ENCODE measurements at places on chromosomes 16 and 17. TPM values are rescaled to one million over a fixed set of nuclear protein-coding genes. Genes with fewer than 3 reads are reported as not detected.
A peak's percentile ranks its signal among the peaks of the same experiment; 100 is the strongest.

DNA sequence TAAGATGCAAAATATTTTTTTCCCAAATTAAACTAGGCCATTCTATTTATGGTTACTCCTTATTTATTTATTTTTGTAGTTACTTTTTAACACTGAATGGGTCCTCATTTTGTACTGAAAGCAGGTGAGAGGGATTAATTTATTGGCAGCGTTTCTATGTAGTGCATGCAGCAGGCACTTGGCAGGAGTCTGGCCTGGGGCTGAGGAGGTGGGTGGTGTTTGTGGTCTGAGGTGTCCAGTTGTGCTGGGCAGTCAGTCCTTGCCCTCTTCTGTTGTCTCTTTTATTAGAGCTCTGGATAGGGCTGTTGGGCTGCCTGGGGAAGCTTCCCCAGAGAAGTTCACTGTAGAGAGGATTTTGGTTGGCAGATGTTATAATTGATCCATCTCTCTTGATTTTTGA is 12.7 kb downstream of the SEC14L1 start:
- no peak for DNase-seq
- H3K4me1 ChIP-seq = peaks cover 58% of the 10 kb centered on the region
- H3K4me3 ChIP-seq = no peak overlapping the region

DNA sequence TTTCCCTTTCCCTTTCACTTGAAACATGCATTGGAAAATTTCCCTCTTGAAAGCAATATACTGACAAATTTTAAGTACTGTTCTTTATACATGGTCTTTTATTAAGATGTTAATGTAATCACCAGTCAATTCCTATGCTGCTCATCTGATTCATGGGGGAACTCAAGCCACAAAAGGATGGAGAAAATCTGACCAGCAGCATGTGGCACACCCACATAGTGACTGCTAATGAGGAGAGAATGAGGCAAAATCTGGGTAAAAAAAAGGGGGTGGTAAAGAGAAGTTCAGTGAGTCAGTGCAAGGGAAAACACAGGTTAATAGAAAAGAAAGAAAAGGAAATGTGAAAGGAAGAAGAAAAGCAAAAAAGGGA is 11.3 kb downstream of the RFFL start:
- peaks cover 10% of the 10 kb centered on the region for H3K36me3 ChIP-seq
- H3K4me1 ChIP-seq = peaks cover 44% of the 10 kb centered on the region
- H3K4me3 ChIP-seq = peak overlapping the region; percentile 46
- DNase-seq = no peak
- peak overlapping the region; percentile 88 for H3K27ac ChIP-seq
- no peaks in the 10 kb centered on the region for H3K27me3 ChIP-seq

- no peak for DNase-seq
- H3K27me3 ChIP-seq = no peaks in the 10 kb centered on the region
- no peak overlapping the region for H3K27ac ChIP-seq
- peaks cover 21% of the 10 kb centered on the region for H3K36me3 ChIP-seq
- no peak overlapping the region for H3K4me3 ChIP-seq
- H3K4me1 ChIP-seq = peaks cover 15% of the 10 kb centered on the region
Measured at GRCh38 chr16:56369202-56369601, 56.1 kb downstream of the AMFR start.

- DNase-seq = peak; percentile 74
- peak overlapping the region; percentile 50 for H3K4me3 ChIP-seq
- H3K36me3 ChIP-seq = peaks cover 8% of the 10 kb centered on the region
- peaks cover 77% of the 10 kb centered on the region for H3K4me1 ChIP-seq
Measured at GRCh38 chr17:32523017-32523680, 36.4 kb downstream of the CDK5R1 start.

DNA sequence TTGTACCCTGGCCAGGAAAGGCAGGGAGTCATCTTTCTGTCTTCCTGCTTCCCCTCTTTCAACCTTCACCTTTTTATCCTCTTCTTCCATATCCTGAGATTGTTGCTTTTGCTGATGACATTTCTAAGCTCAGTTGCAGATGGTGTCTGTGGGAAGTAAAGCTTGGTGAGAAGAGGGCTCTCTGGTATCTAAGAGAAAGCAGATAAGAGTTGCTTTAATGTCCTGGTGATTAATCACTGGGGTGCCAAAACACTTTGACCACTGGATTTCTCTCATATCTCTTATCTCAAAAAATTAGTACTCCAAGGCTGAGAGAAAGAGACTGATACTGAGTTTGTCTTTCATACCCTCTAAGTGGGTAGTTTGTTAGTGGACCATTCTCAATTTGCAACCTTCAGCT is 71.3 kb downstream of the NEUROD2 start:
- H3K27me3 ChIP-seq = no peaks in the 10 kb centered on the region
- no peak overlapping the region for H3K27ac ChIP-seq
- peaks cover 17% of the 10 kb centered on the region for H3K36me3 ChIP-seq
- peaks cover 22% of the 10 kb centered on the region for H3K4me1 ChIP-seq

GRCh38 chr17:48150597-48151001 is 43.0 kb downstream of the SNX11 start:
- no peak for DNase-seq
- no peaks in the 10 kb centered on the region for H3K4me1 ChIP-seq
- no peak overlapping the region for H3K4me3 ChIP-seq
- H3K36me3 ChIP-seq = peaks cover 23% of the 10 kb centered on the region

DNA sequence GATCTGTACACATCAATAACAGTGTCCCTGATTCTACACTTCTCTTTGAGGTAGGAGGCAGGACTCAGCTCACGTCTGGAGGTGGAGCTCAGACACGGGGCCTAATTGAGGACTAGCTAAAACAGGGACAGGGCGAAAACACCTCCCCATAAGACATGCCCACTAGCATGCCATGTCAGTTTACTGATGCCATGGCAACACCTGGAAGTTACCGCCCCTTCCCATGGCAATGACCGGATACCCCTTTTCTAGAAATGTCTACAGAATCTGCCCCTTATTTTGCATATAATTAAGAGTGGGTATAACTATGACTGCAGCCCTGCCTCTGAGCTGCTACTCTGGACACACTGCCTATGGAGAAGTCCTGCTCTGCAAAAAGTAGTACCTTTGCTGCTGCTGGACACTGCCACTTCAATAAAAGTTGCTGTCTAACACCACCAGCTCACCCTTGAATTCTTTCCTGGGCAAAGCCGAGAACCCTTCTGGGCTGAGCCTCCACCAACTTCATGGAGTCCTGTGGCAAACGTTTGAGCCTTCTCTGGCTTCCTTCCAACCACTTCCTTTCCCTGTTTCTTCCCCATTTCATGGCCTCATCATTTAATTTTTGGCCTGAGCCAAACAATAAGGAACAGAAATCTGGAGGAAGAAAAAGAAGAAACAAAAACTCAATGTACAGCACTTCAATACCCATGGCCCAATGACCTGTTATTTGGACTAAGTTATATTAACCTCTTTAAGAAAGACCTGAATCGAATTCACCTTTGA is 21.0 kb downstream of the PHB1 start:
- H3K4me3 ChIP-seq = no peak overlapping the region
- no peaks in the 10 kb centered on the region for H3K27me3 ChIP-seq
- peak overlapping the region; percentile 35 for H3K27ac ChIP-seq
- peaks cover 8% of the 10 kb centered on the region for H3K36me3 ChIP-seq
- H3K4me1 ChIP-seq = peaks cover 57% of the 10 kb centered on the region
- DNase-seq = no peak

- H3K4me3 ChIP-seq = peak overlapping the region; percentile 63
- peak overlapping the region; percentile 52 for H3K27ac ChIP-seq
- no peaks in the 10 kb centered on the region for H3K27me3 ChIP-seq
- H3K4me1 ChIP-seq = peaks cover 31% of the 10 kb centered on the region
- H3K36me3 ChIP-seq = no peaks in the 10 kb centered on the region
Measured at GRCh38 chr17:44111777-44112176, 11.7 kb downstream of the HDAC5 start.

DNA sequence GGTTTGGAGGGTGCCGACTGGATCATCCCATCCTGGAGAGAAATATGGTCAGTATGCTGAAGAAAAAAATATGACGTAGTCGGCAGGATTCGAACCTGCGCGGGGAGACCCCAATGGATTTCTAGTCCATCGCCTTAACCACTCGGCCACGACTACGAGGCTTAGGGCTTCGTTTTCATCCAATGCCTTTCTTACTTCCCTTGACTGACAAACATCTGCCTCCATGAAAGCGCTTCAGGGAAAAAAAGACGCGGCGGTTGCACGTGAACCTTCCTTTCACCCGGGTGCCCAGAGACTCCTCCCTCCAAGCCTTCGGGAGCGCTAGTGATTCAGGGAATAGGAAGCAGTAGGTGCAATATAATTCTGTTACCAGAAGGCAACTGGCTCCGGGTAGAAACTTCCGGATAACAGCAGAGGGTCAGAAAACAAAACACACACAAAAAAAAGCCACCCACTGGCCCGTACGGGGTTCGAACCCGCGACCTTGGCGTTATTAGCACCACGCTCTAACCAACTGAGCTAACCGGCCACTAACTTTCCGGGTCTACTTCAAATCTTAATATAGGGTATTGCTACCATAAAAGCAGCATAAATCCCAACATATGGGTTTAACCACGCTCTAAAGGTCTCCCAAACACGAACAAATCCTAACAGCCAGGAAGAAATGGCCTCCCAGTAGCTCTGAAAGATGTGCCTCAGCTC is 16.3 kb upstream of the AURKB start:
- peaks cover 57% of the 10 kb centered on the region for H3K36me3 ChIP-seq
- H3K27ac ChIP-seq = peak overlapping the region; percentile 70
- peaks cover 41% of the 10 kb centered on the region for H3K4me1 ChIP-seq
- no peaks in the 10 kb centered on the region for H3K27me3 ChIP-seq
- H3K4me3 ChIP-seq = peak overlapping the region; percentile 17
- DNase-seq = peak; percentile 46

DNA sequence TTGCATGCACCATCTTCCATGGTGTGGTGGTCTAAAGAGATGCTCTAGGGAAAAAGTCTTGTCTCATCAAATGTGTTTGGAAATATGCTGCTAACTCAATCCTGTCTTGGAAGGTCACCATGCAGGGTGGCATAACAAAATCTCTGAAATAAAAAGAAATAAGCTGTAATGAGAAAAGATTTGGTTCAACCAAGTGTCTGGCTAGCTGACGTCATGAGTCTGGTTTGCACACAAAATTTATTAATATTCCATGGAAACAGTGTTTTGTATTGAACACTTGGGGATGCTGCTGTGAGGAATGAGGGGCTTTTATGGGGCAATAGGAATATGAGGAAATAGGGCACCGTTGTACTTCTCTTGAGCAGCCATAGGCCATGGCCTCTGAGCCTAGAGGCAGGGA is 575.7 kb upstream of the CDH5 start:
- H3K27me3 ChIP-seq = no peaks in the 10 kb centered on the region
- DNase-seq = no peak
- no peaks in the 10 kb centered on the region for H3K4me1 ChIP-seq
- no peaks in the 10 kb centered on the region for H3K36me3 ChIP-seq

DNA sequence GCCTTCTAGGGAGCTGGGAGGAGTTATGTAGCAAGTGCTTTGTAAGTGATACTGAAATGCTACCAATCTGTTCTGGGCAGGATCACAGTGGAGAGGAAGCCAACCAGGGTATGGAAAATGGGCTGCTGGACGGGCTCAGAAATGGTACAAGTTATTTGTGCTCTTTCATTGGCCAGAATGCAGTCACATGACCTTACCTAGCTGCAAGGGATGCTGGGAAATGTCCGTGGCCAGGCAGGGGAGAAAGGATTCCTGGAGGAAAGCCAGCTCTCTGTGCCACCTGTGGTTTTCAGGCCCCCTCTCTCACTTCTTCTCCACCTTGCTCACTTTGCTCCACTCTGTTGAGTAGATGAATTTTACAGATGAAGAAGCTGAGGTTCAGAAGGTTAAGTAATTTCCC is 4.8 kb downstream of the EEF2K start:
- no peak overlapping the region for H3K4me3 ChIP-seq
- no peak overlapping the region for H3K27ac ChIP-seq
- no peaks in the 10 kb centered on the region for H3K27me3 ChIP-seq
- H3K4me1 ChIP-seq = peaks cover 37% of the 10 kb centered on the region
- no peak for DNase-seq

DNA sequence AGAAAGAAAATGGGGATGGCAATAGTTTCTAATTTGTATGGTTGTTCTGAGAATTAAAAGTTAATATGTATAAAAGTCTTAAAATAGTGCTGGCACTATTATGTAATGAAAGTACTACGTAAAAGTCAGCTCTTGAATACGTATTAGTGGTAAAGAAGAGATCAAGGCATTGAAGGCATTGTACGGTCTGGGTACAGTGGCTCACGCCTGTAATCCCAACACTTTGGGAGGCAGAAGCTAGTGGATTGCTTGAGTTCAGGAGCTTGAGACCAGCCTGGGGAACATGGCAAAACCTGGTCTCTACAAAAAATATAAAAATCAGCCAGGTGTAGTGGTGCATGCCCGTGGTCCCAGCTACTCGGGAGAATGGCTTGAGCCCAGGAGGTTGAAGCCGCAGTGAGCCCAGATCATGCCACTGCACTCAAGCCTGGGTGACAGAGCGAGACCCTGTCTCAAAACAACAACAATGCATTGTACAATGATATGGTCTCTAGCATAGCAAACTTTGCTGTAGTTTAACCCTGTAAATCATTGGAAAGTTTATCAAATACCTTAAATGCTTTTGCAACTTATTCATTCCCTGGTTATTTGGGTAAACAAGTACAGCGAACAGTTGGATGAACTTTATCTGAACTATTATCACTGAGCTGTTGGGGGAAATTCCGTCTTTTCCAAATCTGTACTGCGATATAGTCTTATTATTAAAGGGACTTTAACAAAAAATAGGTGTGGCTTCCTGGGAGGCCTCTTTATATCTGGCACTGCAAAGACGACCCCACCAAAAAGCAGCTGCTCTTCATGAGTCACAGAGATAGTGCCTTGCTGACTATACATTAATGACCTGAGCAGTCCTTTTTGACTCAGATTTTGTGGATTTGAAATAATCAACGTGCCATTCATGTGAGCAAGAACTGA is 73.6 kb downstream of the GPRC5B start:
- peaks cover 6% of the 10 kb centered on the region for H3K36me3 ChIP-seq
- no peak overlapping the region for H3K27ac ChIP-seq
- no peak for DNase-seq
- H3K27me3 ChIP-seq = peaks cover 11% of the 10 kb centered on the region
- H3K4me3 ChIP-seq = no peak overlapping the region

DNA sequence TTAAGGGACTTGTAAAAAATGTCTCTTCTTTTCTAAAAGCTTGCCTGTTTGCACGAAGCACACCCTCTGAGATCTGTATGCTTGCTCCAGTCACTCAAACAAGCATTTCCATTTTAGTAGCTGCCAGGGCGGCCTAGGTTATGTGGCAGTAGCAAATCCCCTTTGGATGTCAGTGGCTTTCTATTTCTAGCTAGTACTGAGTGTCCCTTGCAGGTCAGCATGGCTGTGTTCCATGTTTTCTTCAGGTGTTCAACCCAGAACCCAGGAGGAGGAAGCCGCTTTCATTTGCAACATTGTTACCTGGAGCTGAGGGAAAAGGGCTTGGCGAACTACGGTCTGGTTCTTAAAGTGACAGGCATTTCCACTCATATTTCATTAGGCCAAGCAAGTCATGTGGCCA is 36.4 kb downstream of the FOXL1 start:
- no peak overlapping the region for H3K27ac ChIP-seq
- peaks cover 2% of the 10 kb centered on the region for H3K27me3 ChIP-seq
- no peak for DNase-seq

- peak; percentile 92 for DNase-seq
- no peaks in the 10 kb centered on the region for H3K27me3 ChIP-seq
- peak overlapping the region; percentile 91 for H3K4me3 ChIP-seq
- peaks cover 66% of the 10 kb centered on the region for H3K36me3 ChIP-seq
- peaks cover 76% of the 10 kb centered on the region for H3K4me1 ChIP-seq
Measured at GRCh38 chr17:45248132-45248957, 13.5 kb downstream of the SPATA32 start.

C1QTNF8 gene
- not detected for total RNA-seq

CCL16 gene
- total RNA-seq = not detected

OR2C1 gene
- not detected for total RNA-seq

AOC2 gene
- total RNA-seq = 2.1 TPM

PRM3 gene
- not detected for total RNA-seq

IGF2BP1 gene
- not detected for total RNA-seq

ABCA6 gene
- 0.08 TPM for total RNA-seq
